ENCODE measurements at places on chromosomes 5 and 9. TPM values are rescaled to one million over a fixed set of nuclear protein-coding genes. Genes with fewer than 3 reads are reported as not detected.
A peak's percentile ranks its signal among the peaks of the same experiment; 100 is the strongest.

DNA sequence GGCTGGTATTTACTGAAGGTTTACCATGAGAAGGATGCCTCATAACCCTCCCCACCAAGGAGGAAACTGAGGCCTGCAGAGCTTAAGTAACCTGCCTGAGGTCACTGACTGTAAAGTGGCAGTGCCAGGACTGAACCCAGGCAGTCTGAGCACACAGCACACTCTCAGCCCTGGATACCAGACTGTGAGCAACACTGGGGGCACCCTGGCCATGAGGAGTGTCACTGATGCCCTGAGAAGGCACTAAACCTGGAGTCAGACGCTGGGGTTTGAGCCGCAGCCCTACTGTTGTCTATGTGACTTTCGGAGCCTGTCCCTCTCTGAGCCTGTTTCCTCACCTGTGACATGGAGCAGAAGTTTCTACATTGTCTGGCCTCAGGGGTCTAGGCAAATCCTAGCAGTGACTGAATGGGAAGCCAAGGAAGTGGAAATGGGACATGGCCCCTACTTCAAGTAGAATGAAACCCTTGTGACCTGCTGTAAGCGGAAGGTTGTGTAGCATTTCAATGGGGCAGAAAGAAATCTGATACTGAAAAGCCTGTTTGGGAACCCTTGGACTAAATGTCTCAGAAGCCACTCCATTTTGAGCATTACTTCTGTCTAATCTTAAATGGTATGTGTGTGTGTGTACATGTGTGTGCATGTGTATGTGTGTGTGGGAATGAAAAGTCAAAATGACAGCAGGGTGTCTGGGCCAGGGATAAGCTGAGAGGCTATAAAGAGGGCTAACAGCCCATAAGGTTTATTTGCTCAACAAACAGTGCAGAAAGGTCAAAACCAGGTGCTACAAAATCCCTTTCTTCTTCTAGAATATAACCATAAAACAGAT lies 36.0 kb downstream of the B4GALT1 start:
- DNase-seq: no peak

GRCh38 chr5:149262315-149262714 lies 9.3 kb upstream of the AFAP1L1 start:
- no peak for DNase-seq

- DNase-seq: no peak
Measured at GRCh38 chr5:126138281-126138931, 284.8 kb upstream of the GRAMD2B start.

DNA sequence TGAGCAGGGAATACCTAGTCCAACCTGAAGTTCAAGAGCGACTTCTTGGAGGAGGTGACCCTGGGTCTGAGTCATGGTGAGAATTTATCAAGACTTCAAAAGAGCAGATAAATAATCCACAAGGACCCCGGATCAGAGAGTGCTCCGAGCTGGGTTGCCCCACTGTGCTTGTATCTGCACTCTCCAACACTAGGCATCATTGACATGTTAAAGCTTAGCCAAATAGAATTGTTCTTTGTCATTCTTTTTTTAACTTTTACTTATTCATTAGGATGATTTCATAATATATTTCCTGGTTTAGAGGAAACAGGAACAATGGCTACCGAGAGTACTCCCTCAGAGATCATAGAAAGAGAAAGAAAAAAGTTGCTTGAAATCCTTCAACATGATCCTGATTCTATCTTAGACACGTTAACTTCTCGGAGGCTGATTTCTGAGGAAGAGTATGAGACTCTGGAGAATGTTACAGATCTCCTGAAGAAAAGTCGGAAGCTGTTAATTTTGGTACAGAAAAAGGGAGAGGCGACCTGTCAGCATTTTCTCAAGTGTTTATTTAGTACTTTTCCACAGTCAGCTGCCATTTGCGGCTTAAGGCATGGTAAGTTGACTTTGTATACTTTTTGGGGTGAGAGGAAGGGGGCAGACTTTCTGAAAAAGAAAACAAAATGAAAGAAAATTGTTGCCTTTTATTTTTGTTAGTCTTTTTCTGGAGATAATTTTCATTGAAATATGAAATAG lies at the start of gene CARD6:
Gene CARD6 (plus strand): TSS at position 300 of the 738 bp plus-strand sequence. CDS start 16 bp downstream, at position 316.
- no peak for DNase-seq

- peak; percentile 69 for DNase-seq
Measured at GRCh38 chr5:93532370-93532769, 48.6 kb downstream of the NR2F1-AS1 start.

GRCh38 chr5:141175933-141176332 lies 1.7 kb upstream of the PCDHB8 start:
- DNase-seq: no peak

- no peak for DNase-seq
Measured at GRCh38 chr9:5879419-5880181, 11.1 kb upstream of the MLANA start.

- no peak for DNase-seq
Measured at GRCh38 chr9:27247756-27248155, 49.2 kb downstream of the EQTN start.

DNA sequence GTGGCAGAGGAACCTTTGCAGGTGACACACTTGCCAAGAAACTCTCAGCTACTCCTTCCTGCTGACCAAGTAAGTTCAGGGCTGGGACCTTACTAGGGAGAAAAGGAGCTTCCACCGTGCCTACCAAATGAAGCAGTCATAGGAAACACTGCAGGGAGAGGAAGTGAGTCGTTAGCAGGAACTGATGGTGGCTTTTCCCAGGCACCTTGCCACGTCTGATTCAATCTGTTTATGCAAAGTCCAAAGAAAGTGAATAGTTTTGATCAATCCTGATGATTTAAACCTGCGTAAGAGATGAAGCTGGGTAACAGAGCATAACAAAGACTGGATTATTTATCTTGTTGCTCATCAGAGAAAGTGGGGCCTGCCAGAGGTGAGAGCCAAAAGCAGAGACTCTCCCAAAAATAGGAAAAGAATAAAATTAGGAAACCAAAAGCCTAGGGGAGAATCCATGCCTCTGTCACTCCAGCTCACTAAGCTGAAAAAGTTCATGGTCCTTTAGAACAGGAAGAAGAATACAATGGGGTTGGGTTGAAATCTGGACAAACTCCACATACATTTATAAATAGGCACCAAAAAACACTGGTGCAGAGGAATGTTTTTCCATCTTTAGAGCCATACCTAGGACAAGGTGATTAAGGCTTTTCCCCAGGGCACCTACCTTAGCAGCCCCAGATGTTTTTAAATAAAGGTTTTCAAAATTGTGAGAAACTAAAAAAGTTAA lies 9.3 kb upstream of the PFDN1 start:
- DNase-seq: peak; percentile 69

Gene ADRB2
- 3.3 TPM for total RNA-seq

Gene NR6A1
- 1.2 TPM for total RNA-seq

Gene DEPDC1B
- 0.47 TPM for total RNA-seq

Gene TBCA
- 153 TPM for total RNA-seq

Gene AJM1
- total RNA-seq: 9.6 TPM
